ENCODE measurements at places on chromosomes 1 and 21. TPM values are rescaled to one million over a fixed set of nuclear protein-coding genes. Genes with fewer than 3 reads are reported as not detected.

- no peak for DNase-seq
These were observed 119.5 kb downstream of the GLIS1 start for GRCh38 chr1:53619367-53620060.

DNA sequence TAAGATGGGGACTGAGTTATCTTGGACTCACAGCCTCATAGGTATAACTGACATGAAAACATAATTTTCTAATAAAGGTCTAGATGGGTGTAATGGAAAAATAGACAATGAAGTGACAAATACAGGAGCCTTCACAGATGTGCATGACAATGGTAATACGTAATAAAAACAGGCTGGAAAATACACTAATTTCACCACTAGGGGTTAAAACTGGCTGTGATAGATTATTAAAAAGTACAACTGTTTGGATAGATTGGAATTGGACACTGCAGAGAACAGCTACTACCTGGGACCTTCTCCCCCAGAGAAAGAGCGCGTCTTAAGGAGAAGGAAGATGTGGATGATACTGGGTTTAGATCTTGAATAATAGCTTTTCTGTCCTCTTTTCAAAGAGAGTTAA is 9.8 kb downstream of the KAZN start:
- DNase-seq, result no peak

GRCh38 chr1:81232420-81232819 is 568.3 kb upstream of the ADGRL2 start:
- no peak for DNase-seq

DNA sequence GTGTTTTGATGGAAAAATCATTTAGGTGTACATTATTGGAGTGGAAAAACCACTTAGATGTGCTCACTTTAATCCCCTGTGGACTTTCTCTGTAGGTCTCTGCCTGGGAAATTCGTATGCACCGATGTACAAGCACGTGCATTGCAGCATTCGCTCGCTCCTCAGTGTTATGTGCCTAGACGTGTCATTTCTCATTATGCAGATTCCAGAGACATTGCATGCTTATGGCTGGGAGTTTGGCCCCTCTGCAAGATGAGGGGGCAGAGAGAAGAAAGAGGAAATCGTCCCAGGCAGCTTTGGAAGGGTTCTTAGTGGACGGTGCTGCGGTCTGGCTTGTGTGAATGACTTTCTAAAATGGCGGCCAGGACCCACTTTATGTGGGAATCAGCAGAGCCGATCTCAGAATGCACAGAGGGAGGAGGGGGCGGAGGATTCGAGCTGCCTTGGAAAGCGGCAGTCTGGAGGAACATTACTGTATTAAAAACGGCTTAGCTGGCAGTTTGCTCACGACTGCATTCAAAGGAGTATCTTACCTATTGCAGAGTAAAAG is 2.3 kb downstream of the SPEN start:
- no peak for DNase-seq

DNA sequence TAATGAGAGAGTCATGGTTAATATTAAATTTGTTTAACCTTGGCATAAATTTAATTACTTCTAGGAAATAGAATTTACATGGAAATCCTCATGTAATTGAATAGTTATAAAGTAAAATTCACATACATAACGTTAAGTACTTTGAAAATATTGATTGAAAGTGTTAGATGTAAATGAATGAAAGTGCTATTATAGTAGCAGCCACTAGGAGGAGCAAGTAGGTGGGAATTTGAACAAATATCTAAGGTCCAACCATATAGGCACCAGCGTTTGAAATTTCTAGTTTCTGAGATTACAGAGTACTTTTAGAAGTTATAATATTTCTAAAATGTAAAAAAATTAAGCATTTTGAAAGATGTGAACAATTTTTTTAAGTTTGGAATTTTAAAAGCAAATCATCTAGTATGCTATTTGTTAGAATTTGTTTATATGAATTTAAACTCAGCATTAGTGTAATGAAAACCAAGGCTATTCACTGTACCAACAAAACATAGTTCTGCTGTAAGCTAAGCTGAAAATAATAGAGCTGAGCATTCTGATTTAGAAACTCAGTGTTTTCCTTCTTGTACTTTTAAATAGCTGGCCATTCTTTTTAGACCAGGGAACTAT is 3.3 kb downstream of the B3GALT2 start:
- peak; percentile 26 for DNase-seq

DNA sequence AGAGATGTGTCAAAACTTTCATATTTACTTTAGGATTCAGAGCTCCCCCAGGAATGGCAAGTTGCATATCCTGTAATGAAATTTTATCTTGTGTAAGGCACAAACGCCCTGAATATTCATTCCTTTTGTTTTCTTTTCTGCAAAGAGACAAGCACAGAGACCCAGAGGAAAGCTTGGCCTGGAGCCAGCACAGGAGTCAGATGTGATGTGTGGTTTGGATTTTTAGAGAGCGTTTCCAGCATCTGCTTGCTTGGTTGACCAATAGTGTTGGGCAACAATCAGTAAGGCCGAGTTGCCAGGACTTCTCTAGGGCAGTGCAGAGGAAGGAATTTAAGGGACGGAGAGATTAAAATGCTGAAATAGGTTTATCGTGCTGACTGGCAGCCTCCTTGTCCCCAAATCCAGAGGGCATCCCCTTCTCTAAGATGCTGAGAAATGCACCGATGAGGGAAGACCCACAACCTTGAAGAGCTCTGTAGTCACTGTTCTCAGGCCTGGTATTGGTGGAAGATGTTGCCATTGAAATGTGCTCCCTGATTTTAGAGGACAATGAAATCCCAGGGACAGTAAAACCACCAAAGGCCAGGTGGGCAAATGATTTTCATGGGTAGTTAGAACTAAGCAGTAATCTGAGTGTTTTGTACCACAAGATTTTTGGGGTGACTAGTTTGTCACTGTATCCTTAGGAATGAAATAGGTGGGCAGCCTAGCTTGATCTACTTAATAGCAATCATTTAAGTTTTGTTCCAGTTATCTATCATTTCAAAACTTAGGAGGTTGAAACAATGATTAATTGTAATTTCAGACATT is 37.9 kb upstream of the RHOU start:
- no peak for DNase-seq

GRCh38 chr21:25931765-25932164 is 197.0 kb downstream of the GABPA start:
- no peak for DNase-seq

DNA sequence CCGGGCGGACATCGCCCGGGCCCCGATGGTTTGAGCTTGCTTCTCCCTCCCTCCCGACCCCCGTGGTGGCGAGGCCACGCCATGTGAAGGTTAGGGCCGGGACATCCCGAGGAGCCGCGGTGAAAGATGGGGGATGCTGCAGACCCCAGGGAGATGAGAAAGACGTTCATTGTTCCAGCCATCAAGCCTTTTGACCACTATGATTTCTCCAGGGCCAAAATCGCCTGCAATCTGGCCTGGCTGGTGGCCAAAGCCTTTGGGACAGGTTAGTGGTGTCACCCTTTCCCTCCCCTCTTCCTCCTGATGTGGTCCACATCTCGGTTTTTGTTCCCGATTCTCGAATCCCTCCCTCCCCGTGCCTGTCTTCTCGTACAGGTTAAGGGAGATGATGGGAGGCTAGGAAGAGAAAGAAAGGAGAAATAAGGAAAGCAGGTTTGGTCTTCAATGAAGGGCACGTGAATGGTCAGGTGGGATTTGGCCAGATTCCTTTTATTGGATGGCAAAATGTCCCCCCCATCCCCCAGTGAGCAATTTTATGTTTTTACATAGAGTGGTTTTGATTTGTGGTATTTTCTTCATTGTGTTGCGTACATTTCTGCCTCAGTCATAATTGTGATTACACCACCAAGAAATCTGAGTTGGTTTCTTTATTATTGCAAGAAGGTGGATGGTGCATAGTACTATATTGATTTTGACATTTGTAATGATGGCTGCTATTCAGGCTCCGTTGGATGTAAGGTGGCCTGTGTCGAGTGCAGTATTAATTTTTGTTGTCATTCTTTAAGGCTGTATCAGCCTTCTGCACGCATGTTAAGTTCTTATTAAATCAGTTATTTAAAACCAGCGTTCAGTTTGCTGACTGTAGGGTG is 1.2 kb downstream of the CAMSAP2 start:
- no peak for DNase-seq

- no peak for DNase-seq
These were observed 542 bp downstream of the GAS5 start for GRCh38 chr1:173867141-173867752.

DNA sequence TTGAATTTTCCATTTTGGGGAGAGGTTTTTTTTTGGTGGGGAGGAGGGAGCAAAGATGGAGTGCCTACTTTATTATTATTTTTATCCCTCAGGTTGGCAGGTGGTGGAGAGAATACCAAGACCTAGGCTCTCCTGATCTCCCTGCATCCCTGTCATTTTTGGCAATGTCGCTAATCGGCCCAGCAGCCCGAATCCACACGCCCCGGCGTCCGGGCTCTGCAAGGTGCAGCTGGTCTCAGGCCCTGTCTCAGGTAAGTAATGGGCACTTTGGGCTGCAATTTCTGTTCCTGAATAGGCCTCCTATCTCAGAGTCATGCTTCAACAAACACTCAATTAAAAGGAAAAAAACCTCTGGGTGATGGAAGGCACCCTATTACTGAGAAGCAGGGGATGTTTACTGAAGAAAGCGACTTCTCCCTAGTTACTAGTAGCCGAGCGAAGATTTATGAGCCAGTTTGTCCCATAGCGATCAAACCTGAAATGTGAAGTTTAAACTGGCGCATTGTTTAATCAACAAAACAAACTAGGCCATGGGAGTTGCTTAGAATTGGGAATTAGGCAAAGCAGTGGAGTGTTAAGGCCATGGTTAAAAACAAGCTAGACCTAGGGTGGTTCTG is 137.8 kb downstream of the RWDD3 start:
- DNase-seq, result no peak

- DNase-seq, result no peak
These were observed 3.9 kb upstream of the CD58 start for GRCh38 chr1:116574581-116575291.

- DNase-seq, result no peak
These were observed 9.9 kb downstream of the SZRD1 start for GRCh38 chr1:16376971-16377370.

GRCh38 chr1:192861860-192862259 is 53.0 kb downstream of the RGS2 start:
- DNase-seq, result no peak

TRIM67 gene
- polyA plus RNA-seq, result not detected

FCN3 gene
- polyA plus RNA-seq, result not detected

DARS2 gene
- 25.1 TPM for polyA plus RNA-seq

FCMR gene
- 1.1 TPM for polyA plus RNA-seq

AADACL3 gene
- not detected for polyA plus RNA-seq

C1orf35 gene
- polyA plus RNA-seq, result 4.4 TPM

PTPRF gene
- polyA plus RNA-seq, result 68.3 TPM

RAD54L gene
- polyA plus RNA-seq, result 1.9 TPM

NCF2 gene
- 0.43 TPM for polyA plus RNA-seq

FAM20B gene
- polyA plus RNA-seq, result 29.3 TPM

ROR1 gene
- polyA plus RNA-seq, result 7.3 TPM
